Osteoblast (primary cell): ENCODE measurements at places on chromosomes 6 and 20. TPM values are rescaled to one million over a fixed set of nuclear protein-coding genes. Genes with fewer than 3 reads are reported as not detected.
A peak's percentile ranks its signal among the peaks of the same experiment; 100 is the strongest.

The EYS gene
- under 0.01 TPM in 2 replicates for total RNA-seq

The OOEP gene
- total RNA-seq, result 0.36 and 0.59 TPM in 2 replicates

DNA sequence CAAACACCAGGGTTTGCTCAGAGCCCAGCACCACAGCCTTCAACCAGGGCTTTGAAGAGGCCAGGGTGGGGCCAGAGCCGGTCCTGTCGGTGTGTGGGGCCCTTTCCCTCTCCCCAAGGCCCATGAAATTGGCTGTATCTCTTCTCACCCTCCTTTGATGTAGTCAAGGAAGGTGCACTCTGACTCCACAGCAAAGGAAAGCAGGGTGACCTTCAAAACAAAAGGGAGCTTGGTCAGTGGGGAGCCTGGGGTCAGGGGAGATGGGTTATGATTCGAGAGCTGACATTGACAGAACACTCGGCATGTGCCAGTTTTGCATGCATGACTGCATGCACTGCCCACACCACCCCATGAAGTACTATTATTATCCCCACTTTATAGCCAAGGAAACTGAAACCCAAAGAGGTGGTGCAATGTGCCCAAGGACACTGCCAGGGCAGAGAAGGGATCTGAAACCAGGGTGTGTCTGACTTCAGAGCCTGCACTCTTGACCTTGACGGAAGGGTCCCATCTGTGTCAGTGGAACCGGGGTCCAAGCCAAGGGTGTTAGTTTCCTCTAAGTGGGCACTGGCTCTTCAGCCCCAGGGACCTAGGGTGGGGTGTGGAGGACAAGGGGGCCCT, 55.4 kb downstream of the RAB44 start:
- DNase-seq, result peak; percentile 84

- DNase-seq, result peak; percentile 57
These were observed 60.3 kb downstream of the ADGRG6 start for GRCh38 chr6:142361779-142362750.

- no peak for DNase-seq
These were observed 3.5 kb upstream of the RAMACL start for GRCh38 chr6:166589786-166590574.

DNA sequence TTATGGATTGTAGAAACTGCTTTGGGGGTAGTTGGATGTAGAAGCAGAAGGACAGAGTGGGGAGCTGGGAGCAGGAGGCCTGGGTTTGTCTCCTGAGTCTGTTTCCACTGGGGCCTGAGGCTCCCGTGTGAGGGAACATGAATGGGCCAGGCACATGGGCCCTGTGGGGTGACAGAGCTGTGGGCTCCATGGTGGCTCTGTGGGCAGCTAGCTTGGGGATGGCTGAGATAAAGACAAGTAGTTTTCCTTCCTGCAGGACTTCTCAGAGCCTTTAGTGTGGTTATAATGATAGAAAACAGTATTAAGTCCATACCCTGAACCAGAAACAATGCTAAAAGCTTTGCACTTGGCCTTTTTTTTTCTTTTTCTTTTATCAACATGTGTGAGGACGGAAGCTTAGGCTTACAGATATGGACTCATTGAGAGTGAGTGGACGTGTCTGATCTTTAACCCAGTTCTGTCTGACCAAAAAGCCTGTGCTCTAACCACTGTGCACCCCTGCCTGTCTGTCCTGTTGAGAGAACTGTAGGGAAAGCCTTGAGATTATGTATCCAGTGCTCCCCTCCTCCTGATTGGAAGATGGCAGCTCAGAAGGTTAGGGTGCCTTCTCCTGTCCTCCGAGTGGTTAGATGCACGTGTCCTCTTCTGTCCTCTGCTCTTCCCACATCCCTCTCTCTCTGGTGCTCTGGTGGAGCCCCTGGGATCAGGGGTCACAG, 98.3 kb downstream of the CDH26 start:
- DNase-seq, result no peak

- DNase-seq, result peak; percentile 98
These were observed at the start of gene AFDN for GRCh38 chr6:167826896-167827582. Gene AFDN, plus strand, starts transcription at chr6:167826911. Its CDS starts 222 bp downstream, at chr6:167827133.

DNA sequence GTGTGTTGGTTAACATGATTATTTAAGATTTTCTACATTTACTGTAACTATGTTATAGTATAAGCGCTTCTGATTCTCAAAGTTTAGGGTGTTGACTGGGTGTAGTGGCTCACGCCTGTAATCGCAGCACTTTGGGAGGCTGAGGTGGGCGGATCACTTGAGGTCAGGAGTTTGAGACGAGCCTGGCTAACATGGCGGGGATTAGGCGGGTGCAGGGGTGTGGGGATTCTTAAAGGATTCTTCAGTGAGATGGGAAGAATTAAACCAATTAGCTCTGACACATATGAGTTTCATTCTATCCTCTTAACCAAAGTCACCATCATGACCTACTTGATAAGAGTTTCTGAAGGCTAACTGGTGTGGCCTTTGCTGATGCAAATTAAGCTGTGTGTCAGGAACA, 39.2 kb downstream of the GSTA4 start:
- DNase-seq, result no peak
